Osteoblast (primary cell): ENCODE measurements at places on chromosomes 3 and 15. TPM values are rescaled to one million over a fixed set of nuclear protein-coding genes. Genes with fewer than 3 reads are reported as not detected.

DNA sequence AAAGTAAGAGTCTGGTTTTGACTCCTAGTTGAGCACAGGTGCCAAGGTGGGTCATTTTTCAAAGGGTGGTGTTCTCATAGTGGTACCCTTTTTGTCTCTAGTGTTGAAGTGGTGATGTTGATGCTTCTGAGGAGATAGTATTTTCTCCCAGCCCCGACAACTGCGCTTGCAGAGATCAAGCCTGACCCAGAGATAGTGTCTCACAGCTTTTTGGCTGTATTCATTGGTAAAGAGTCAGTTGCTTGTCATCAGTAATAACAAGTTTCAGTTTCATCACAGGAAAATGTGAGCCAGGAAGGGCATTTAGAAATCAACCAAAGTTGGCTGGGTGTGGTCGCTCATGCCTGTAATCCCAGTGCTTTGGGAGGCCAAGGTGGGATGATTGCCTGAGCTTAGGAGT is 139.3 kb downstream of the NFKBIZ start:
- DNase-seq: no peak

Gene UCN2
- total RNA-seq: 0.29 and 0.72 TPM in 2 replicates

DNA sequence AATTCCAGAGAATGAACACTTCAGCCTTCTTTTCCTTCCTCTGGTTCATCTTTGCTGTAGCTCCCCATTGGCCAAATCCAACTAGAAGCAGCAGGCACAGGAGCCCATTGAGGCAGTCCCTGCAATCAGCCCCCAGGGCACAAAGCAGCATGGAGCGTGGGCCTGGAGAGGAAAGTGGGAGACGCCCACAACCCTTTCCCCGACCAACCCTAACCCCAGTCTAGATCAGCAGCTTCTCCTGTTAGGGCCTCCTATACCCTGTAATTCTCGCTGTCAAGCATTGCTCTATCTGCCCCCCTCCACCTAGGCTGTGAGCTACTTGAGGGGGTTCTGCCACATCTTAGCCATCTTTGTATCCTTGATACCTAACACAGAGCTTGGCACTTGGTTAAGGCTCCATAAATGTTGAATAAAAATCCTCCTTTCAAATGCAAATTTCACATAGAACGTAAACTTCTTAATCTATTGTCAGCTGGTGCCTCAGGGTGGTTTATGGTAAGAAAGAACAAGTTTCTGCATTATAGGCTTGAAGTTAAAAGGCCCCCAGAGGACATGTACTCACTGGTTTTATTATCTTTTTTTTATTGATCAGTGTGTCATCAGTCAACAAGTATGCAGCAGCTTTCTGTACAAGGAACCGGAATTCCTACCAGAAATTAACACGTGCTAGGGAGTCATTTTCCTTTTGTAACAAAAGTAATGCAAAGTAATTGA is 97.9 kb upstream of the PFN2 start:
- DNase-seq: no peak

Gene KNSTRN
- total RNA-seq: 19.9 and 28.6 TPM in 2 replicates

DNA sequence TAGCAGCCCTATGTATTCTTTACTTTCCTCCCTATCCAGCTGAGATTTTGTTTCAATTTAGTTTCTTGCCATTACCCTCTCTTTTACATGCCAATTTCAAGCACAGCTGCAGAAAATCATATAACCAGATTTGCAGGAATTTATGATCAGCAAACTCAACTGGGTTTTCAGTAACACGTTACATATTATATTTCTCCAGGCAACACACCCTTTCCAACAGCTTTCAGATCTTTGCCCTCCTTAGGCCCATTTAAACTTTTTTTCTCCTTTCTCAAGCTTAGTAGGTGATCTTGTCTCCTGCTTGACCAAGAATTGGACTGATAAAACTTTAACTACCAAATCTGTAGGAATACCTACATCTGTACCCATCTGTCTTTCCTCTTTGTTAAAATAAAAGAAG is 23.6 kb downstream of the GOLM2 start:
- DNase-seq: no peak

DNA sequence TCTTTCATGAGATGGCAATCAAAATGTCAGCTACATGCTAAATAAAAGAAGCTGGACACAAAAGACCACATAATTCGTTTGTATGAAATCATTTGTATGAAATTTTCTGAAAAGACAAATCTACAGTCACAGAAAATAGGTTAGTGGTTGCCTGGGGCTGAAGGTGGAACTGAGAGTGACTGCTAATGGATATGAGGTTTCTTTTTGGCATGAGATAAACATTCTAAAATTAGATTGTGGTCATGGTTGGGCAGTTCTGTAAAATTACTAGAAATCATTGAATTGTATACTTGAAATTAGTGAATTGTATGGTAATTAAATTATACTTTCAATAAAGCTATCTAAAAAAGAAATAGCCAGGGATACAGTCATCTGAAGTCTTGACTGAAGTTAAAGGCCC is 2.7 kb upstream of the DMXL2 start:
- DNase-seq: no peak

- DNase-seq: peak; percentile 79
Measured at GRCh38 chr3:52787672-52788625, 6.6 kb upstream of the ITIH3 start.
